ENCODE measurements at places on chromosomes 2 and 18.

GRCh38 chr2:179335732-179336131 is 71.1 kb upstream of the SESTD1 start:
- DNase-seq, result no peak

GRCh38 chr2:70936165-70936978 is 672 bp downstream of the ATP6V1B1 start:
- DNase-seq, result no peak

GRCh38 chr2:178016612-178017011 is 56.0 kb downstream of the PDE11A start:
- DNase-seq, result no peak

- no peak for DNase-seq
Observed at GRCh38 chr2:128832946-128833663, 514.4 kb upstream of the HS6ST1 start.

- no peak for DNase-seq
Observed at GRCh38 chr2:172307800-172308199, 119.6 kb upstream of the ITGA6 start.

DNA sequence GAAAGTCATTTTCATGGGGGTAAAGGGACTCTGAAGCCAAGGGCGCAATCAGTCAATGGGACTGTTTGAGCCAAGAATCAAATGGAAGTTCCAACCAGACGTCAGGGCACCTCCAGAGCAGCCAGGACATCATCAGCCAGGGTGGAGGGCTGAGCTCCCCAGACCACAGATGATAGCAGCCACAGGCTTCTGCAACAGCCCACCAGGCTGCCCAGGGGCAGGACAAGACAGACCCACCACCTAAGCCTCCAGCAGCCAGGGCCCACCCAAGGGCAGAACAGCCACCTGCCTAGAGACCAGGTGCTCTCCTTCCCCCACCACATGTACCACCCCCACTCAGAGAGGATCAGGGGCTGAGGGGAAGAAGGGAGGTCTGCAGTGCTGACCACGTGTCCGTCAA is 53.8 kb upstream of the SLC66A3 start:
- no peak for DNase-seq

DNA sequence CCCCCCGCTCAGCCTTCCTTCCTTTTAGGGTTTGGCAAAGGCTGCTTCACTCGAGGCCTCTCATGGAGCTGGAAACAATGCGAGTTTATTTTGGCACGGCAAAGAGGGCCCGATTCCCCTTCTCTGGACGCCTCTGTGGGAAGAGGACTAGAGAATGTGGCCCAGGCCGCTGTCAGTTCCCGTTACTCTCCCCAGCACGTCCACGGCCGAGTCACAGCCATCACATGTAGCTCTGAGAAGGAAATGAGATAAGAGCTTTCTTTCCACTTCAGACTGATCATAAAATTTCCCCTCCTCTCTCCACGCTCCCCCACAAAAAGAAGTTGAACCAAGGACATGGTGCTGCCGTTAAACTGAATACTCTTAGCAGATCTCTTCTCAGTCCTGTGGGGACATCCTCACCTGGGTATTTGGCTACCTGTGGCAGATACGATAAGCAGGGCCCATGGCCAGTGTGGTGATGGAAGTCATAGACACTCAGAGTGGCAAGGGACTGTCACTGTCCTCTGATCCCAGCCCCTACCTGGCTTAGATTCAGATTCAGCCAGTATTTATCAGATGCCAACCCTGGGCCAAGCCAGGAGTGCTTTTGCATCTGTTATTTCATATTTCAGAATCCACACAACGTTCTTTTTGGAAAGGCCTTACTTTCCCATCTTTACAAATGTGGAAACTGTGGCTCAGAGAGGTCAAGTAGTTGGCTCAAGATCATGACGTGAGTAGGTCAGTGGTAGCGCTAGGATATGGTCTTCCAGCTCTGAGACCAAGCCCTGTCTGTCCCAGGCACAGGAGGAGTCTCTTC is 101.2 kb downstream of the MCFD2 start:
- peak; percentile 53 for DNase-seq

DNA sequence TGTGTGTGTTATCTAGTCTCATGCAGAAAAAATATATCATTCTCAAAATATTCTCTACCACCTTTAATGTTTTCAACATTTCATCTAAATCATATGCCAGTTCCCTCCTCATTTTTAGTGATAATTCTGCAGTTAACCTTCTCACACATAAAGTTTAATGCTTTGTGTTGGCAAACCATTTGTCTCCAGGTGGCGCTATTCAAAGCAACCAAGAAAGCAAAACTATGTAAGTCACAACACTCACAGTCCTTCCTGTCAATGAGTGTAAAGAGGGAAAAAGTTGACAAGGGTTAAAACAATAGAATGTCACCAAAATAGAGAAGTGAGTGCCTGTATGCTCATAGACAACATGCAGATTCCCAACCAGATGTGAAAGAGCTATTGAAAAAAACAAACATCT is 961.6 kb upstream of the LRRTM1 start:
- no peak for DNase-seq

DNA sequence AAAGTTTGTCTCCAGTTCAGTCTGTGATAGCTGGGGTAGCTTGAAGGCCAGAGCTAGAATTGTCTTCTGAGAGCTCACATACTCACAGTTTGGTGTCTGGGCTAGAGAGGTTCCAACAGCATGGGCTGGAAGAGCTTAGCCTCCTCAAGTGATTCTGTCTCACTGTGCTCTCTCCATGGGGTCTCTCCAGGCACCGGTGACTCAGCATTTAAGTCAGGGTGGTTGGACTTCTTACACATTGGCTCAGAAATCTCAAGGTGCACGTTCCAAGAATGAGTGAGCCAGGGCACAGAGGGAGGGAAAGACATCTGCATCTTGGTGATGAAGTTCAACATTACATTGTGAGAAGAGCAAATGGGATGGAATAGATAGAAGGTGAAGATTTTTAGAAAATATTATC is 207.3 kb upstream of the DDX18 start:
- no peak for DNase-seq

GRCh38 chr2:177448031-177448430 is 55.5 kb downstream of the AGPS start:
- no peak for DNase-seq

DNA sequence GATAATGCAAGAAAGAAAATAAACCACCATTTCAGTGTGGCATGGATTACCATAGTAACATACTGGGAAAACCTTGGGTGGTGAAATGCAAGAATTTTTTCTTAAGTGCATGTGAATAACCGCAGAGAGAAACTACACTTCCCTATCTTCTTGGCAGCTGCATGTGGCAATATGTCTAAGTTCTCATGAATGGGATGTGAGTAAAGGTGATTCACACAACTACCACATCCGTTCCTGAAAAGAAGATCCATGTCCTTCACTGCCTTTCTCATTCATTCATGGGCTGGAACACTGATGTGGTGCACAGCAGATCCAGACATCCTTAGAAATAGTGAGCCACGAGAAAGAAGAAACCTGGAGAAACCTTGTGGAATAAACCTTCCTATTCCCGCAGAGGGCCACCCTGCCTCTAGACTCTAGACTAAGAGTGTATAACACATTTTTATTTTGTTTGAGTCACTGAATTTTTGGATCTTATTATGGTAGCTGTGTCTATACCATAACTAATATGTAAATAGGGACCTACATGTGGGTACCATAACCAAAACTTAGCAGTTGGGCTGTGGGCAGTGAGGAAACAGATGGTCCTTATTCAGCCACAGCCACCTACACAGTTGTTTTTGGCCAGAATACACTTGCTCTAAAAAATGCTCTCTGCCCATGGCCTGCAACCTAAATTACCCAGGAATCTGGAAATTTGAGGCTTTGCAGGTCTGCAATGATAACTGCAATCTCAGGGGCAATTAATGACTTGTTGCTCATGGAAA is 573.3 kb downstream of the LRP1B start:
- DNase-seq, result no peak

DNA sequence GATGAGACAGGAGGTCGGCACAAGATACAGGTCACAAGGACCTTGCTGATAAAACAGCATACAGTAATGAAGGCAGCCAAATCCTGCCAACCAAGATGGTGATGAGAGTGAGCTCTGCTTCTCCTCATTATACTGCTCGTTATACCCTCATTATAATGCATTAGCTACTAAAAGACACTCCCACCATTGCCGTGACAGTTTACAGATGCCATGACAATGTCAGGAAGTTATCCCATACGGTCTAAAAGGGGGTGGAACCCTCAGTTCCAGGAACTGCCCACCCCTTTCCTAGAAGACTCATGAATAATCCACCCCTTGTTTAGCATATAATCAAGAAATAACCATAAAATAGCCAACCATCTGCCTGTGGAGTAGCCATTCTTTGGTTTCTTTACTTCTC is 224.2 kb downstream of the RBM43 start:
- DNase-seq, result peak; percentile 33

- DNase-seq, result no peak
Observed at GRCh38 chr2:201786471-201786870, 5.7 kb upstream of the ALS2 start.

- DNase-seq, result peak; percentile 91
Observed at GRCh38 chr2:96531872-96532505, 4.6 kb upstream of the ARID5A start.

GRCh38 chr2:64225491-64225890 is 81.3 kb upstream of the PELI1 start:
- no peak for DNase-seq

GRCh38 chr18:35463827-35464226 is 33.9 kb downstream of the INO80C start:
- no peak for DNase-seq

GRCh38 chr2:131115752-131116151 is 10.6 kb downstream of the PLEKHB2 start:
- no peak for DNase-seq

DNA sequence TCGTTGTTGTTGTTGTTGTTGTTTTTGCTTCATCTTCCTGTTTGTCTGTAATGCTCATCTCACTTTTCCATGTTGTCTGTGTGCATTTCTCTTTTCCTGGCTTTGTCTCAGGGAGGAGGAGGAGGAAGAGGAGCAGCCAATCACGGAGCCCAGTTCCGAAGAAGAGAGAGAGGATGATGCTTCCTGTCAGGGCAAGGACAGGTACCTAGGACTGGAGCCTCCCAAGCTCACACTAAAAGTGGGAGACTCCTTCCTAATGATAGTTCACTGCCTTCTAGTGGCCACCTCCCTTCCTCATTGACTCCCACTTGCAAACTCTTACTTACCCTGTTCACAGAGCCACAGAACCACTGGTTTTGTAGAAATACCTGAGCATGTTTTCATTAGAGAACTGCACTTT is 179.6 kb downstream of the TPGS2 start:
- no peak for DNase-seq

DNA sequence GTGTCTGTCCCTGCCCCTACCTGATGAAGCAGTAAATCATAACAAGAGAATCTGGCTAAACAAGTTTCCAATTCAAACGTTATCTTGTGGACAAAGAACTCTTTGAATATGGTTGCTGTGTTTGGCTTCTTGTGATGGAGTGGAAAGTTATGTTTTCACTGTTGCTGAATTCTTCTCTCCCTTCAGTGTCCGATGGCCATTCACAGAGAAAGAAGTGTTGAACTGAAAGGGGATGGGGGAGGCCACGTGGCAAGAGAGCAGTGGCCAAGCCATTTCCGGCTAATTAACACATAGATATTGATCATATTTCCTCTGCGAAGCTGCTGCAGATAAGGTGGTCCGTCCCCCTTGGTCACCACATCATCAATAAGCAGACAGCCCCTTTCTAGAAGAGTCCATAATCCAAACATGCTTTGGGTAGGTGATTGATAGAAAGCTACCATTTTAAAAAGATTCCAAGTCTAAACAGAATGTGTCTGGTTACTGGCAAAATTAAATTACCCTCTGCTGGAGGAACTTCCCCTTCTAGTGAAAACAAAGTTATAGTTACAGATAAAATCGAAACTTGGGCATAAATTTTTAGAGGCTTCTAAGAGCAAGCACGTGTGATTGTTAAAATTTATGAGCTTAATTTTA is 36.9 kb upstream of the FZD7 start:
- DNase-seq, result no peak
